ENCODE measurements at places on chromosomes 2 and 18.
A peak's percentile ranks its signal among the peaks of the same experiment; 100 is the strongest.

DNA sequence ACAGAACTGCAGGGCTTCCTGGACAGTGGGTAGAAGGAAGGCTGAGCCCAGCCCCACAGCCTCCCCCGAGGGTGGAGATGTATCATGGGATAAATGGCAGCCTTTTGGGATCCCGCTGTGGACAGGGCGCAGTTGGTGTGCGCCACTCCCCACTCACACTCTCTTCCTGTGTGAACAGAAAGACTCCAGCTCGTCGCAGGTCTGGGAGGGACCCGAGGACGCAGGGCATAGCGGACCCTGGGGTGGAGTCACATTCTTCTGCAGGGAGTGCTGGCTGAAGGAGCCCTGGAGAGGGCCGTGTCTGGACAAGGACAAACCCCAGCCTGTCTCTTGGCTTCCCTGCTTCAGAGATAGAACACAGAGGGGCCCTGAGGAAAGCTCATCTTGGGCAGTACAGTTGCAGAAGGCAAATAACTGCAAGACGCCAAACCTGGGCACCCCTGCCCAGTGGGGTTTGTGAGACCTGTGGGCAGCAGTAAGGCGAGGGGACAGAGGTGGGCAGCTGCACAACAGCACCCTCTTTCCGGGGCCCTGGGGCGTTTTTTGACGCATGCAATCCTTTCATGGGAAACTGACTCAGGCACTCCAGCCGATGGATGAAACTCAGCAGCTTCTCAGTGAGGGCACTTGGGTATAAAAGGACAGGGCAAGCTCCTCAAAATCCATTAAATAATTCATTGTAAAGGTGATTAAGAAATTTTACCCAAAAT, 101.9 kb downstream of the USP40 start:
- no peak for DNase-seq

- no peak for DNase-seq
Measured at GRCh38 chr2:196252408-196253115, 81.2 kb upstream of the STK17B start.

GRCh38 chr18:12803069-12803936, 80.7 kb downstream of the PTPN2 start:
- DNase-seq = no peak

GRCh38 chr2:207395535-207396251, 134.1 kb upstream of the CREB1 start:
- DNase-seq = no peak

DNA sequence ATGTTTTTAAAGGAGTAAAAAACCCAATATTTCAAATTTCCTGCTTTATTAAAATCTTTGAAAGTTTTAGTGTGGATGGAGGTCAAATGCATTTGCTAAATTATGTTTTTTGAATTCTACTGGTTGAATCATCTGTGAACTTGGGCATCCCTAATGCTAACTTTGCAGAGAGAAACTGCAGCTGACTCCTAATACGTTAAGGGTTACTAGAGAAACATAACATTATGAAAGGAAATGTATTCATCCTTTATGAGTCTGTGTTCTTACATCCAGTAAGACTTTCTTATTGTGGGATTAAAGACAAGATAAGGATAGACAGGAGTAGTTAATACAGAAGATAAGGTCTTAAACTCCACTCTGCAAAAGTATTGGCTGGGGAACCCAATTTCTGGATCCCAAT, 140.6 kb downstream of the FAM124B start:
- no peak for DNase-seq

DNA sequence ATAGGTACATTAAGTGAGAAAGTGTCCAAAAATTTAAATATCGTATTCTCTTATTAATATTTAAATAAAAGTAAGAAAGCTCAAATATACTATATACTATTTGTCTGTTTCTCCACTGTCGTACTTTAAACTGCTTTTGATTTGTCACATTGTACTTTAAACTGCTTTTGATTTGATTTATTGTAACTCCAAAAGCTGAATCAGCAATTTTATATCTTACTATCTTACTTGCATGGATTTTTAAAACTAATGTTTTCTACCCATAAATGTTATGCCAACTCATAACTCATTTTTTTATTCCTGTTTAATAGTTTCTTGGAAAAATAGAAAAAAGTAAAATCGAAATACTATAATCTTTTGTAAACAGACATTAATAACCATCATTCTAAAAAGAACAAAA, 1128.2 kb upstream of the ACVR2A start:
- no peak for DNase-seq

- no peak for DNase-seq
Measured at GRCh38 chr18:77123320-77124231, 9.0 kb downstream of the MBP start.

- no peak for DNase-seq
Measured at GRCh38 chr2:64862623-64863022, 126.6 kb upstream of the SLC1A4 start.

- no peak for DNase-seq
Measured at GRCh38 chr18:22169889-22170420, 566 bp downstream of the GATA6 start.

GRCh38 chr2:42744545-42745082, 19.3 kb downstream of the OXER1 start:
- no peak for DNase-seq

DNA sequence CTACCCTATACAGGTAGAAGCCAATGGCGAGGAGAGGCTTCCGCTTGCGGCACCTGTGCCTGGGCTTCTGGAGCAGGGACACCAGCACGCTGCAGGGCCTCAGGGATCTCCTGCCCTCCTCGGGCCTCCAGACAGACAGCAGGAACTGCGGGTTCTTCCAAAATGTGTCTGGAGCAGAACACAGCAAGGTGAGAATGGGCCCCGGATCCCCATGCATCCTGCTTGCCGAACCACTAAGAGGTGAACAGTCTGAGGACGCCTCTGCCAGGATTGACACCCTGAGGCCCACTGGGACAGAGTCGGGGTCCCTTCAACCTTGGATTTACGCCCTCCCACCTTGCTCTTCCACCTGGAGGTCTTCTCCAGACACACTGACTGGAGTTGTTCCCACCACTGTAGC, 25.4 kb downstream of the CAPN14 start:
- no peak for DNase-seq

DNA sequence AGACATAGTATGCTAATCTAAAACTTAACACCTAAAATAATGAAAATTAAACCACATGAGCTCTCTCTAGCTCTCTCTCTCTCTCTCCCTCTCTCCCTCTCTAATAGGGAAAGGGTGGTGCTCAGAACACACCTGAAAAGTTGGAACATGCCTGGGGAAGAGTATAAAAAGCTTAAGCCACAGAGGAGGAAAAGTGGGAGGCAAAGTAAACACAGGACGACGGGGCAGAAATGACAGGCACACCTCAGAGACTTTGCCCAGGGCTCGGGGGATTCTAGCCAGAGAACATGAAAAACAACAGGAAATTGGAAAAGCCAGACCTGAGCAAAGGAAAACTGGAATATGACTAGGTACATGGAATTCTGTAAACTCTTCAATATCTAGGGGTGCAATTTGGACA, 666.1 kb downstream of the BCL11A start:
- DNase-seq = no peak

GRCh38 chr2:108972663-108973062, 16.4 kb downstream of the EDAR start:
- no peak for DNase-seq

GRCh38 chr18:48545757-48546321, 7.0 kb downstream of the CTIF start:
- DNase-seq = peak; percentile 60

GRCh38 chr2:154470376-154470775, 228.1 kb upstream of the KCNJ3 start:
- DNase-seq = no peak

All from spinal cord (tissue), 10 donors.